Thoracic aorta endothelial cell (primary cell): ENCODE measurements at places on chromosomes 4 and X. TPM values are rescaled to one million over a fixed set of nuclear protein-coding genes. Genes with fewer than 3 reads are reported as not detected.

Gene STK26
- total RNA-seq = 2.5 and 5.4 TPM in 2 replicates

Gene PNMA3
- not detected in 2 replicates for total RNA-seq

Gene SLC10A3
- 17.3 and 18.7 TPM in 2 replicates for total RNA-seq

Gene NWD2
- not detected in 2 replicates for total RNA-seq

Gene PLK4
- 31.9 and 46.2 TPM in 2 replicates for total RNA-seq

Gene ASMT
- not detected in 2 replicates for total RNA-seq

Gene APBB2
- total RNA-seq = 260 and 271 TPM in 2 replicates

Gene LANCL3
- total RNA-seq = 0.93 and 1.6 TPM in 2 replicates

Gene RNF128
- not detected in 2 replicates for total RNA-seq

Gene MAGEA12
- total RNA-seq = not detected in 2 replicates

Gene ADH1B
- 0.14 TPM in 1 of 2 replicates, not detected in the other for total RNA-seq

Gene GPAT3
- total RNA-seq = 8.5 and 24.8 TPM in 2 replicates

Gene RGN
- 1.1 and 1.9 TPM in 2 replicates for total RNA-seq

Gene GLOD5
- not detected in 2 replicates for total RNA-seq

Gene S100G
- total RNA-seq = not detected in 2 replicates

Gene HMGN5
- total RNA-seq = 1.9 and 2.7 TPM in 2 replicates

Gene HTATSF1
- total RNA-seq = 26.6 and 30.9 TPM in 2 replicates

Gene DDX60
- 15.8 and 17.7 TPM in 2 replicates for total RNA-seq
